ENCODE measurements at places on chromosomes 6 and 20.

GRCh38 chr20:23286346-23286745 lies 64.2 kb upstream of the NXT1 start:
- no peak for DNase-seq

DNA sequence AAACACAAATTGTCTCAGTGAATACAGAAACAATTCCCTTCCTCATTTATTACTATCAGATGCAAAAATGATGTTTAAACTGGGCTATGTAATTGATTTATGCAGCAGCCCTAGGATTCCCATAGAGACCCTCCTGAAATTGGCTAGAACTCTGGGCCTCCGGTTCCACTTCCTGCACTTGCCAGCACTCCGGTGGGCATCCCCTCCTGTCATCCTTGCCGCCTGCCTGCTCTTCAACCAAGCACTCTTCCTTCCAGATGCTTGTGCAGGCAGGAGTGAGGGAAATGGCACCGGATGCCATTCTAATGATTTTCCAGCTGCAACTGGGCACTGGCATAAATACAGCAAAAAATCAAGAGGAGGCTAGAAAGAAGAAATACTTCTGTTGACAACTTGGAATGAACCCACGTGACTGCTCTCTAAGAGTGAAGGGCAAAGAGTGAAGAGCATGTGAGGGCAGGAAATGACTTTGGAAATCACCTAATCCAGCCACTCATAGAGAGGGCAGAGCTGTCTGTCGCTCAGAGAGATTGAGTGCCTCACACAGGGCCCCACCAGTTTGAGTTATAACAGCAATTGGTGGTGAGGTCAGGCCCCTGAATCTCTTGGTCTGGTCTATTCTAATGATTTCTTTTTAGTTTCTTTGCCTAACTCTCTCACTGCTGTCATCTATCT lies 3.7 kb upstream of the NEDD9 start:
- DNase-seq: no peak

DNA sequence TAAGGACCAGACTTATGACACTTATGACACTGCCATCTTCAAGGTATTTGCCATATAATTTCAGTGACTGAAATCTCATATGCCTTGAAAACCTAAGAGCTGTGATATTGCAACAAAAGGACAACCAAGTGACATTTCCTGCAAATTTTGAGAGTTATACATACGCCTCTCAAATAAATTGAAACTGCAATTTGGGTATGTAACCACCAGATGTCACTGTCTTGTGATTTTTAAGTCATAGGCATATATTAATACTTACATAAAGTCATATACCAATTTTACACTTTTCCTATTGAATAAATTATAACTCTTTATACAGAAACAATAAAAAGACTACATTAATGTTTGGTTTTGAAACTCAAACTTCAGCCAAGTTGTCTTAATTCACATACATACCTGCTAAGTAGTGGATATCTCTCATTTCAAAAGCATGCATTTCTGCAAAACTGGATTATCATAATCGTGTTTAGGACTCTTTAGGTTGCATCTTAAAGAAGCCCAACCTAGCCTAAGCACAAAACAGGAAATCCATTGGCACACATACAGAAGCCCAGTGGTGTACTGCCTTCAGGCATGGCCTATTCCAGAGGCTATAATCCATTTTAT lies 180.2 kb downstream of the PACRG start:
- no peak for DNase-seq

DNA sequence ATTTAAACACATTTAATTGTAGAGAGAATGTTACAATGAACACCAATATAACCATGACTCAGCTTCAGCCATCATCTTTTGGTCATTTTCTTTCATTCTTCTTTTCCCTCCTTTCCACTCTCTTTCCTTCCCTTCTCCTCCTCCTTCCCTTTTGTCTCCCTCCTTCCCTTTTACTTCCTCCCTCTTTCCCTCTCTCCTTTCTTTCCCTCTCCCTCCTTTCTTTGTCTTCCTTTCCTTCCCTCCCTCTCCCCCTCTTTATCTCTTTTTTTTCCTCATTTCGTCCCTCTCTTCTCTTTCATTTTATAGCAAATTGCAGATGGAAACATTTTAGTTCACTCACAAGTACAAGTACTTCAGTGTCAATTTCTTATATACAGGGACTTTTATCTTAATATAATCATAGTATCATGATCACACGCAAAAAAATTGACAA lies 1.8 kb downstream of the ZKSCAN3 start:
- DNase-seq: no peak

DNA sequence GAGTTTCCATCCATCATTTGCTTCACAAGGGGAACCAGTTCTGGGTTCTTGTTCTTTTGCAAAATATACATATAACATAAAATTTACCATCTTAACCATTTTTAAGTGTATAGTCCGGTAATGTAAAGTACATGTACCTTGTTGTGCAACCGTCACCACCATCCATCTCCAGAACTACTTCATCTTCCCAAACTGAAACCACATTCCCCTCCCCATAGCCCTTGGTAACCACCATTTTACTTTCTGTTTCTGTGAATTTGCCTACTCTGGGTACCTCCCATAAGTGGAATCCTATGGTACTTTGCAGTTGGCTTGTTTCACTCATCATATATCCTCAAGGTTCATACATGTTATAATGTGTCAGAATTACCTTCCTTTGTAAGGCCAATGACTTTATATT lies 70.3 kb upstream of the DSP start:
- DNase-seq: no peak

DNA sequence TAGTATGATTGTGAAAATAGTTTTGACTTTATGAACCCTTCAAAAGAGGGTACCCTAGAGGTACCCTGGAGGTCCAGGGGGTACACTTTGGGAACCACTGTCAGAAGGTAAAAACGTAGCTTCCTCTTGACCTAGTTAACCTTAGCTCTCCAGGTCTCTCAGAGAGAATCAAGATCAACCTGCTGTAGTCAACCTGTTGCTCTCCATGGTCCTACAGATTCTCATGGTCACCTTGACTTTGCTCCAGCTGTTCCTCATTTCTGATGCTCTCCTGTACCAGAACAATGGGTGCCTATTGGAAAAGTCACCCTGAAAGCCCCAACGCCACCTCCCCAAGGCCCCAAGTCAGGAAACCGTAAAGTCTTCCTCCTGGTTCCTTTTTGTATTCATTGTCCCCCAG lies 294.4 kb upstream of the CDH4 start:
- no peak for DNase-seq

DNA sequence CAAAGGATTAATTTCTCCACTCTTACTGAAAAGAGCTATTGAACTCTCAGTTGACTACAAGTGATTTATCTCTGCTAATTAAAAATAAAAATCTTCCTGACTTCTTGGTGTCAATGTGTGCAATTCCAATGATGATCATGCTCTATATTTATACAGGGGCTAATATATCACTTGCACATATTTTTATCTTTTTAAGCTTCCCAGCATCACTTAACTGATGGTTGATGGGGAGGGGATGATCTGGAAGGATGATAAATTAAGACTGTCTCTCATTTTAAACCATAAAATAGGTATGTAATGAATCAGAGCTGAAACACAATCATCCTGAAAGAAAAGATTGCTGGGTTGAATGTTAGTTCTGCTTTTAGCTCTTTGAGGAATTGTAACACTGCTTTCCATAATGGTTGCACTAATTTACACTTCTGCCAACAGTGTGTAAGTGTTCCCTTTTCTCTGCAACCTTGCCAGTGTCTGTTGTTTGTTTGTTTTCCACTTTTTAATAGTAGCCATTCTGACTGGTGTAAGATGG lies 169.6 kb upstream of the ECI2 start:
- DNase-seq: no peak

GRCh38 chr6:33854572-33855030 lies 50.8 kb upstream of the MLN start:
- DNase-seq: peak; percentile 79

- no peak for DNase-seq
Measured at GRCh38 chr20:40778894-40779496, 90.0 kb upstream of the MAFB start.

DNA sequence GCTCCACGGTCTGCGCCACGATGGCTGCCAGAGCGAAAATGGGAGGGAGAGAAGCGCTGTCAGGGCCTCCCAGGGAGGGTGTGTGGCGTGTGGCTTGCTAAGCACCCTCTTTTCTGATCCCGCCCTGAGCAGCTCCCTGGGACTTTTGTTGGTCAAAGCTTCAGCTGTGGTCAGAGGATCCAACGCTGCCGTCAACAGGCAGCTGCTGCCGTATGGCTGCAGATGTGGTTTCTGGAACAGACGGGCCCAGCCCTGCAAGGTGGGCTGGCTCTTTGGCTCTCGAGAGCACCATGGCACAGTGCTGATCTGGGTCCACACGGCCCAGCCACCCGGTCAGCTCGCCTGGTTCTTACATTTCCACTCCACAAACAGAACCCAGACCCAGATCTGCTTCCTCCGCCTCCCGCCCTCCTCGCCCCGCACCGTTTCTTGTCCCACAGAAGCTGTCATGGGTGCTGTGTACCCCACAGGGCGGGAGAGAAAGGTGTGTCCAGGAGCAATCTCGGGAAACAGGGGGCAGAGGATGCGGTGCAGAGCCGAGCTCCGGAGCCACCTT lies 86.0 kb upstream of the BHLHE23 start:
- no peak for DNase-seq

GRCh38 chr6:105966481-105966880 lies 119.7 kb upstream of the PRDM1 start:
- no peak for DNase-seq

GRCh38 chr6:73394577-73395354 lies at the start of gene DDX43:
Gene DDX43 (plus strand): TSS chr6:73394828. CDS start chr6:73394906, 78 bp downstream.
- DNase-seq: no peak

GRCh38 chr6:84871925-84872324 lies 107.5 kb upstream of the TBX18 start:
- no peak for DNase-seq

GRCh38 chr6:149037051-149037671 lies 280.4 kb upstream of the TAB2 start:
- no peak for DNase-seq

GRCh38 chr6:81863123-81863522 lies 110.6 kb upstream of the TENT5A start:
- DNase-seq: no peak

GRCh38 chr6:160077526-160077925 lies 44.1 kb upstream of the SLC22A1 start:
- no peak for DNase-seq

- DNase-seq: no peak
Measured at GRCh38 chr6:45679631-45680030, 301.9 kb upstream of the SUPT3H start.

- DNase-seq: no peak
Measured at GRCh38 chr6:110472739-110473138, 3.7 kb downstream of the SLC22A16 start.

DNA sequence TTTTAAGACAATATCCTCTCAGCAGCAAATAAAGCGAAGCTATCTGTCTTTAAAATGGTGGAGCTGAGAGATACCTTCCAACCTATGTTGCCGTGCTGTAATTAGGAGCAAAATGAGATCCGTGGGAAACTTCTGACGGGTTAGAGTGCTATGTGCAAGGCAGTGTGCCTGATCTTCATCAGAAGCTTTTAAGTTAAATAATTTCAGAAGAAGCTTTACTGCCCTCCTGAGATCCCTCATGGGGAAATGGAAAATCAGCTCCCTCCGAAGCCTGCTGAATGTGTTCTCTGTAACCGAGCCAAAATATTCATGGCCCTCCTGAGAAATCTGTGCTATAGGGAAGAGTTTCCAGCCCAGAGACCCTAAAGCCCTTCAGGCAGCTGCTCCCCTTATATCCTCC lies 43.7 kb upstream of the TBC1D7 start:
- no peak for DNase-seq

DNA sequence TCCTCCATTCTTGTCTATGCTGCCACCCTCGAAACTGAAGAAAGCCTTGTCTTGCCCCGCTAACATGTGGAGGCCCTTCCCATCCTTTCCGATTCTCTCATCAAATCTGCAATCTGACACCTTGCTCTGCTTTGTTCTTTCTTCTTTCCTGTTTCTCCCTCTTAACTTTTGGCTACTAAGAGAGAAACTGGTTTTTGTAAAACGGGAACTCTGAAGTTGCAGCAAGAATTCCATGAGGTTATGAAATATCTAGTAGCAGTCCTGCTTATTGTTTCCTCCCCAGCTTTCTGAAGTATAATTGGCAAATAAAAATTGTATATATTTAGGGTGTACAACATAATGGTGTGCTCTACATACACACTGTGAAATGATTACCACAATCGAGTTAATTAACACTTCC lies 80.2 kb downstream of the MAP7 start:
- DNase-seq: no peak

- DNase-seq: no peak
Measured at GRCh38 chr6:147297663-147298316, 93.6 kb downstream of the STXBP5 start.

DNA sequence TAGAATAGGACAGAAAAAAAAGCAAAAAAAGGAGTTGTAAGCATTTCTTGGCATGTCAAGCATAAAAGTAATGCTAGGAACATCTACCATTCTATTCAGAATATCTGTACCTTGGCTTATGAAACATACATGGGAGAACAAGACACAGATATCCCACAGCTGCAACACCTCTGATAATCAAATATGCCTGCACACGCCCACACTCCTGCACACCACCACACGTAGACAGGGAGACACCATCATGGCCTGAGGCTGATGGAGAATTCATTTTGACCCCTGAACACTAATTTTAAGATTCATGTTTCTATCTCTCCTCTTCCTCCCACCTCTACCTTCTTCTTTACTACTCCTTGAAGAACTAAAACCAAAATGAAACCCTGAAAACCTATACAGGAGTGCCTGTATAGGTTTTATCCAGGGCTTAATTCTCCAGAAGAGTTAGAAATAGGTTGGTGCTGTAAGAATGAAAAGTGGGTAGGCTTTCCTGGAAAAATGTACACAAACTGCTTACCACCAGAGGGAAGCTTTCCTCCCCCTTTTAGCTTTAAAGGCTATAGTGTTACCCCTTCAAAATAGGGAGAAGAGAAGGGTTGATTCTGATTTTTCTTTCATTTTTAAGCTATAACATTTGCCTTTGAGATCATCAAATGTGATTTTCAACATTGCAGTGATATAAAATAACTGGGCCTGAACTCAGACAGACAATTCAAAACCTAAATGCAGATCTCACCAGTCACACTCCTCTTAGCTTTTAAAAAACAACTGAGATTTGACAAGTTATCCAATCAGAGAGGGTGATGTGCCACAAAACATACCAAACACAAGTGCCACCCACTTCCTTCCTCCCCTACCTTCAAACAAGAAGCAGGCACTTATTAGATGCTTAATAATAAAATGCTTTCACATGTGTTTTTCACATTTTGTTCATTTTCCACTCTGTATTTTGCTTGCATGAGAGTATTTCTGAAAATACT lies 57.9 kb downstream of the ELOVL5 start:
- no peak for DNase-seq
